ENCODE measurements at places on chromosomes 5 and 9.

- DNase-seq, result no peak
Observed at GRCh38 chr5:93585767-93586385, 2.9 kb downstream of the NR2F1 start.

GRCh38 chr9:93929231-93929630 lies 25.9 kb downstream of the BARX1 start:
- DNase-seq, result no peak

DNA sequence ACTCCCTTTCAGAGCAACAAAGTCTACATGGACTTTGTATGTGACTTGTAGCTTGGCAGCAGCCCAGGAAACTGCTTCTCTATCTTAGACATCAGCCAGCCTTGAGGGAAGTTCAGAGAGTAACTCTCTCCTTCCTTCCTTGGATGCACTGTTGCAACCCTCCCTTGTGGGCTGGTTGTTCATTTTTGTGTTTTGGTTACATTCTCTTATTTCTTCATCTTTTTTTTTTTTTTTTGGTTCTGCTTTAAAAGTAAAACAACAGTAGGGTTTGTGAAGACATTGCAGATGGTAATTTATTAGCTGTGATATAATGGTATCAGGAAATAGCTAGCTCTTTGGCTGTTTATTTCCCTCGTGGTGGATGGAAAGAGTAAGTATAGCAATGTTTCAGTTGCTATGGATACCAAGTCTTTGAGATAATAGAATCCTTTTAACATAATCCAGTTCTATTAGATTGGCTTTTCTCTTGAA lies 97.9 kb upstream of the MAMDC2 start:
- DNase-seq, result no peak

GRCh38 chr5:3925022-3925421 lies 329.4 kb downstream of the IRX1 start:
- DNase-seq, result no peak

DNA sequence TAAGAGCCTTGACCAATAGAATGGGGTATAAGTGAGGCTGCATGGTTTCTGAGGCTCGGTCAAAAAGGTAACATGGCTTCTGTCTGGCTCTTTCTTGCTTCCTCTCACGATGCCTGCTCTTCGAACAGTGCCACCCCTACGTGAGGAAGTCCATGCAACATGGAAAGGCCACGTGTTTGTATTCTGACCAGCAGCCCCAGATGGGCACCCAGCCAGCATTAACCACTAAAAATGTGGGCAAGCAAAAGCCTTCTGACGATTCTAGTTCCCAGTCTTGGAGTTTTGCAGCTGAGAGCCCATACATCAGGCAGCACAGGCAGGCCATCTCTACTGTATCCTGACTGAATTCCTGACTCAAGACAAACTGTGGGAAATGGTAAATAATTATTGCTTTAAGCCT lies 24.2 kb upstream of the NREP start:
- DNase-seq, result no peak

DNA sequence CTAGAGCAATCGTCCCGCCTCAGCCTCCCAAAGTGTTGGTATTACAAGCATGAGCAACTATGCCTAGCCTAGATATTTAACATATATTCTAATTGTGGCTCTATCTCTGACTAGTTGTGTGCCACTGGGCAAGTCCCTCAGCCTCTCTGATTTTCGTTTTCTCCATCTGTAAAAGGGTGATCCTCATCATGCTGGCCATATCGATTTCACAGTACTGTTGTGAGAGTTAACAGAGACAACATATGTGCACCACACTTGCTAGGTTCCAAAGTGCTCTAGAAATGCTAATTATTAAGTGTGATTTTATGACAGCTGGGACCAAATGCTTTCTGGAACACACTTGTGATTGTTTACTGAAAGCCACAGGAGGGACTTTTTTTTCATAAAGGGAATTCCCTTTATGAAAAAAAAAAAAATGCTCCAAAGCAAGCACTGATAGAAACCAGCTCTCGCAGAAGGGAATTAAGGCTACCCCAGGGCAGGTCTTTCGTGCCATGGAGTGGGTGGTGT lies 78.5 kb upstream of the EPB41L4B start:
- no peak for DNase-seq

DNA sequence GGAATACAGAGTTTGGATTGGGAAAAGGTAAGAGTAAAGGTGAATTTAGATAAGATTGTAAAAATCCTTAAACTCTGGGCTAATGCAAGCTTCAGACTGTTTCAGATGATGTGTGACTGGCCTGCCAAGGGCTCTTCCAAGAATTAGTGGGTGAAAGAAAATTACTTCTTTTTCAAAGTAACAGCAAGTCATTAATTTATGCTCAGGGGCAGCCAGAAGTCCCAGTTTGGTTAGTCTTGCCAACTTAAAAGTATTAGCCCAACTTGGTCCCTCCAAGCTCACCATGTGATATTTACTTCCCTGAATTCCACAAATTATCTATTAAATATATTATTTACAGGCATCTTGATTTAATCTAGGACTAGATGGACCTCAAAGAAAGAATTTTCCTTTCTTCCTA lies 947.8 kb downstream of the NR2F1-AS1 start:
- no peak for DNase-seq

GRCh38 chr9:114238891-114239875 lies 83.7 kb upstream of the ORM1 start:
- no peak for DNase-seq

DNA sequence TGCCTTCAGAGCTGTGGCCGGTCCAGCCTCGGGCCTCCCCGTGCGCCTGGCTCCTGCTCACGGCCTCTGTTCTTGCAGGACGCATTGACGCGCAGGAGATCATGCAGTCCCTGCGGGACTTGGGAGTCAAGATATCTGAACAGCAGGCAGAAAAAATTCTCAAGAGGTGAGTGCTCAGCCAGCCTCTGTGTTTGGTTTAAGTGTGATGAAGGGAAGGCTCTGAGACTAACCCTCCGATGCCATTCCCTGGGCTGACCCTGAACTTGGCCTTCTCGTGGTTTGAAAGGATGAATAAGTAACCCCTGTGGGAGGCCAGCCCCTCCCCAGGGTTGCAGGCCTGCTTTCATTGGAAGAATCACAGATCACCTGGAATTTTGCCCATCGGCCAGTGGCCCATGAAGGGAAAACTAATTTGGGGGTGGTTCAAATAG lies 26.3 kb downstream of the PTGES2 start:
- DNase-seq, result no peak

DNA sequence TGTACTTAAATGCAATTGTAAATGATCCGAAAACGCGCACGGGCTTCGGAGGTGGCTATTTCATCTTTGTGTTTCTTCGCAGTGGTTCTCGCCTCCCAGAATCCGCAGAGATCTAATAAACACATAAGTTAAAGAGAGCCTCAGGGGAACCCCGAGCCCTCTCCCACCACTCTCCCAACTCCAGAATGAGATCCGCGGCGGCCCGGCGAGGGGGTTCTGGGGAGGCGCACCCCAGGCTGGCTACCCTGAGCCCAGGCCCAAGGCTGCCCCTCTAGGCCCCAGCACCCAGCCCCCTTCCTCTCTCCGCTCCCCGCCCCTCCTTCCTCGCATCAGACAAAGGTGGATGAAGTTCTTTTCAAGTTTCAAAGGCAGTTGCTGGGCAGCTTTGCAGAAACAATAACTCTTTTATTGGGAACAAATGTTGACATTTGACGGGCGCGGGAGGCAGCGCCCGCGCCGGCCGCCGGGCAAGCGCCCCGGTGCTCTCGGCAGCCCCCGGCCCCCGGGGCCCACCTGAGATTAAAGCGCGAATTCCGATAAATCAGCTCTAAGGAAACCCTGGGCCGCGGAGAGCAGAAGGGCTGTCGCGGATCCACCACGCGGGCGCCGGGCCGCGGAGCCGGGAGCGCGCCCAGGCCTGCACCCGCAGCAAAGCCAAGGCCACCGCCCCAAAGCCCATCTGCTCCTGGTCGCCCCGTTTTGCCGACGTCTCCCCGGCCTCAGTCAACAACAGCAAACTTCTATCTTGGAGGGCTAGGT lies 8.4 kb downstream of the IRX2 start:
- DNase-seq, result no peak

GRCh38 chr5:155562158-155562557 lies 548.6 kb downstream of the KIF4B start:
- DNase-seq, result no peak

DNA sequence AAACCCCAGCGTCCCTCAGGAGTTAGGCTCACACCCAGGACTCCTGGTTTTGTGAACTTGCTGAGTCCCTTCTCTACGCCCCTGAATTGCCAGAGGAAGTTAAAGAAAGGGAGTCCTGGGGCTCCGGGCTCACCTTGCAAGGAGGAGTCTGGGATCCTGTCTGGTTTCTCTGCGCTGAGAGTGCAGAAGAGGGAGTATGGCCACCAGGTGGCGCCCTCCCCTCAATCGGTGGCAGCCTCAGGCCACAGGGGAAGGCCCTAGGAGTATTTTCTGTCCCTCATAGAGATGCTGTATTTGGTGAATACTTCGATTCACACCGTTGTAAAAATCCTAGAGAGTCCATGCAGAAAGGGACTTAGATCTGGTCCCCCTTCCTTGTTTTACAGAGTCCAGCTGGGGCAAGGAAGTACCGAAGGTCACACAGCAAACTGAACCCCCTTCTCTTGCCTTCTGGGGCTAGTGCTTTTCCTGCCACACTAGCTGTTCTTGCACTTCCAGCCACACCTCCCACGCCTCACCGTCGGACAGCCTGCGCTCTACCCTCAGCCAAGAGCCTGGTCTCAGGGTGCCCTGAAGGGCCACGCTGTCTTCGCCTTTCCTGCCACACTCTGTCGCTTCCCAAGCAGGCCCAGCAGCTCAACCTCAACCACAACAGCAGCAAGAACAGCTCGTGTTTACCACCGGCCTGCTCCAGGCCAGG lies 10.2 kb downstream of the HAND1 start:
- DNase-seq, result no peak

- no peak for DNase-seq
Observed at GRCh38 chr9:93466416-93467061, 13.2 kb upstream of the FAM120AOS start.

- DNase-seq, result no peak
Observed at GRCh38 chr9:78572266-78572665, 275.3 kb downstream of the PSAT1 start.

GRCh38 chr5:30832519-30832918 lies 361.0 kb upstream of the CDH6 start:
- no peak for DNase-seq

- DNase-seq, result no peak
Observed at GRCh38 chr5:1490376-1490775, 33.4 kb downstream of the LPCAT1 start.

GRCh38 chr9:86794391-86795046 lies 152.8 kb downstream of the GAS1 start:
- DNase-seq, result no peak

GRCh38 chr5:181170237-181170825 lies 22.9 kb downstream of the OR2V2 start:
- no peak for DNase-seq

DNA sequence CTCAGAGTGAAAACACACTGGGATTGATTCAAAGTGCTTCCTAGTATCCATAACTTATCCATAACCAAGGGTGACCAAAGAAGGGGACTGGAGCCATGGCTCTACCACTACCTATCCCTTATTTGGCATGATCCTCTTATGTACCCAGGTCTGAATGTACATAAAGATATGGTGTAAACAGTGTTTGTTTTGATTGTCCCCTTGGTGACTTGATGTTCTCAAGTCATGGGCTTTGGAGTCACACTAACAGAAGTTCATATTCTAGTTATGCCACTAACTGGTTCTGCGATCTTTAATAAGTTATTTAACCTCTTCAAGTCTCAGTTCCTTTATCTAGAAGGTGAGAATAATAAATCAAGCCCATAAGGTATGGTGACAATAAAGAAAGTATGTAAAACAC lies 283.4 kb upstream of the PTGER4 start:
- DNase-seq, result no peak

- no peak for DNase-seq
Observed at GRCh38 chr5:159680095-159680494, 236.2 kb upstream of the ADRA1B start.

- no peak for DNase-seq
Observed at GRCh38 chr9:16752601-16753000, 117.9 kb downstream of the BNC2 start.

GRCh38 chr5:138789771-138790242 lies 36.6 kb downstream of the CTNNA1 start:
- DNase-seq, result no peak

DNA sequence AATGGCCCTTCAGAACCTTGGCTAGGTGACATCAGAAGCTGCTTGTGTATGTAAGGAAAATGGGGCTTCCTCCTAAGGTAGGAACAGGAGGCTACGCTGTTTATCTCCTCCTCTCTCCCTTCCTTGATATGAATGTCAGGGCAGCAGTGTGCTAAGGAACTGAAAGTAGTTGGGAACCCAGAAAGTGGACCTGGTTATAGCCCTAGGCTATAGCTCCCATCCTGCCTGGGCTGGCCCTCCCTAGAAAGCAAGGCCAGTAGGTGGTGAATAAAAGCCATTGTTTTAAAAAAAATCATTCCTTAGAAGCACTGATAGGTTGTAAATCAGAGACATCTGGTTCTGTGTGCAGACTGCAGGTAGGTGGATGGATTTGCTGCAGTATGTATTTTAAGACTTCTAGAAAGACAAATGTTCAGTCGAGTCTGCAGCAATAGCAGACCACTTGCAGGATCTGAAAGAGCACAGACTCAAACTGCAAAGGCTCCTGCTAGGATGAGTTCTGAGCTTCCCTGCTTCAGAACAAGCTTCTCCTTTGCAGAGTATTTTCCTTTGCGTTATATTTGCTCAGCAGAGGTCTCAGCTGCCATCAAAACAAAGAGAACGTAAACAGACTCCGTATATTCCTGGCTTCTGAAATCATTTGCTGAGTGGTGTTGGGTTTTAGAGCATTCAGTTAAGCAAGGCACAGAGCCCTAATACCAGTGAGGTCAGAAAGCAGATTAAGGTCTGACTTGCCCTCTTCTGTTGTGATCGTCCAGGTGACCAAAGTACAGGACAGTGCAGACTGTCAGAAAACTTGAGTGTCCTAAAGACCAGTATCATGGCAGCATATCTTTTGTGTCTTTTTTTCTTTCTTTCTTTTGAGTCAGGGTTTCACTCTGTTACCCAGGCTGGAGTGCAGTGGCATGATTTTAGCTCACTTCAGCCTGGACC lies 20.1 kb upstream of the CFAP157 start:
- DNase-seq, result no peak

- no peak for DNase-seq
Observed at GRCh38 chr9:135403733-135404450, 75.7 kb upstream of the PPP1R26 start.

GRCh38 chr5:179880066-179880650 lies 21.5 kb upstream of the MRNIP start:
- DNase-seq, result no peak

DNA sequence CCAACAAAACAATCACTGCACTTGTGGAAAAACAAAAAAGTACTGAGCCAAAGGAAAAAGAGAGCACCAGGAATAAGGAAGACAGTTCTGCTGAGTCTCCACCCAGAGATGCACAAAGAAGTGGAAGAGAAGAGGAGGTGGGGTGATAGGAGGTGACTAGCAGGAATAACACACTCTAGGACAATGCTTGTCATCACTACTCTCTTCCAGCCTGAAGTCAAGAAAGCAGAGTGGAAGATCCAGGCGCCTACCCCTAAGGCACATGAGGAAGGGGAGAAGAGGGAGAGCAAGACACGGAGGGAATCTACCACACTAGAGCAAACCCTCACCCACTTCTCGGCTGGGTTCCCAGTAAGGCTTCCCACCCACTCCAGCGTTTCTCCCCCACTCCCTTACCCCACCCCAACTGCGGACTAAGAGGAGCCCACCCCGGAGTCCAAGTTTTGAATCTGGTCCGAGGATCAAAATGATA lies 1.7 kb downstream of the SLIT3 start:
- no peak for DNase-seq

GRCh38 chr9:8649807-8650206 lies 850.2 kb upstream of the DMAC1 start:
- no peak for DNase-seq

- DNase-seq, result no peak
Observed at GRCh38 chr5:163276466-163276865, 160.9 kb upstream of the CCNG1 start.

- no peak for DNase-seq
Observed at GRCh38 chr5:147169901-147170300, 64.9 kb upstream of the STK32A start.
